ENCODE measurements at places on chromosomes 3 and 15.

DNA sequence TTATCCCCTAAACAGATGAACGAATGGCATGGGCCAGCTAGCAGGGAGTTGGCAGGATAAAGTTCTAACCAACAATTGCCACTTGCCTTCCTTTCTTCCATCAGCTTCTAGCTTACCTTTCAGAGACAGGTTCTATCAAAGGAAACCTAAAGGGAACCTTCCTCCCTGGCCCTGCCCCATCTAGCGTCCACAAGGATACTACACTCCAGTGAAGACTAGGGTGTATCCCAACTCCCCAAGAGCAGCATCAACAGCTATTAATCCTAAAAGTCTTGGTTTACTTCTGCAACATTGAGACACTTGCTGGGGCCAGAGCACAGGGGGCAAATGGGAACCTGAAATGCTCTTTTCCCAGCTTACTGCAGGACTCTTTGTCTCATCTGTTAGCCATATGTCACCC, 37.0 kb upstream of the TMC3 start:
- no peak for ATAC-seq
- H3K4me3 ChIP-seq: no peak overlapping the region
- H3K4me1 ChIP-seq: no peaks in the 10 kb centered on the region
- peaks cover 30% of the 10 kb centered on the region for H3K27me3 ChIP-seq
- H3K36me3 ChIP-seq: no peaks in the 10 kb centered on the region

GRCh38 chr15:47398594-47398993, 318.7 kb upstream of the SEMA6D start:
- no peaks in the 10 kb centered on the region for H3K4me1 ChIP-seq
- no peaks in the 10 kb centered on the region for H3K27me3 ChIP-seq
- H3K4me3 ChIP-seq: no peak overlapping the region

- no peaks in the 10 kb centered on the region for H3K36me3 ChIP-seq
- peaks cover 50% of the 10 kb centered on the region for H3K4me1 ChIP-seq
- peak overlapping the region; percentile 80 for H3K27ac ChIP-seq
- peak overlapping the region; percentile 7 for H3K4me3 ChIP-seq
These were observed 1.7 kb upstream of the LYSMD2 start for GRCh38 chr15:51739061-51739712.

DNA sequence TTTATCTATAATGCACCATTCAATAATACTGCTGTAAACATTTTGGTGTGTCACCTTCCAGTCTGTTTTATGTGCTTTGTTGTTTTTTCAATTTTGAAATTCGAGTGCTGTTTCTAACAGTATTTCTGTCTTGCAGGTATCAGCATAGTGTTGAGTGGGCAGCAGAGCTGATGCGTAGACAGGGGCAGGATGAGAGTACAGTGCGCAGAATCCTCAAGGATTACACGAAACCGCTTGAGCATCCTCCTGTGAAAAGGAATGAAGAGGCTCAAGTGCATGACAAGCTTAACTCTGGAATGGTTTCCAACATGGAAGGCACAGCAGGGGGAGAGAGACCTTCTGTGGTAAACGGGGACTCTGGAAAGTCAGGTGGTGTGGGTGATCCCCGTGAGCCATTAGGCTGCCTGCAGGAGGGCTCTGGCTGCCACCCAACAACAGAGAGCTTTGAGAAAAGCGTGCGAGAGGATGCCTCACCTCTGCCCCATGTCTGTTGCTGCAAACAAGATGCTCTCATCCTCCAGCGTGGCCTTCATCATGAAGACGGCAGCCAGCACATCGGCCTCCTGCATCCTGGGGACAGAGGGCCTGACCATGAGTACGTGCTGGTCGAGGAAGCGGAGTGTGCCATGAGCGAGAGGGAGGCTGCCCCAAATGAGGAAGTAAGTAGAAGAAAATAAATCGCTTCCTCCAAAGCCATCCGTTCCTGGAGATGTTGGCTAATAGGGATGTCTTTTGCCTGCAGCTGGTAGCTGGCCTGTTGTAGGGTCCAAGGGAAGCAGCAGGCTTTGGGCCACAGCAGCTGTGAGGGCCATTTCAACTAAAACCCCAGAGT, 19.1 kb downstream of the TSEN2 start:
- no peak overlapping the region for H3K27ac ChIP-seq
- no peak overlapping the region for H3K4me3 ChIP-seq
- H3K4me1 ChIP-seq: peaks cover 7% of the 10 kb centered on the region
- H3K27me3 ChIP-seq: no peaks in the 10 kb centered on the region
- peaks cover 77% of the 10 kb centered on the region for H3K36me3 ChIP-seq

- H3K4me1 ChIP-seq: no peaks in the 10 kb centered on the region
- no peaks in the 10 kb centered on the region for H3K36me3 ChIP-seq
- no peak overlapping the region for H3K27ac ChIP-seq
- H3K4me3 ChIP-seq: no peak overlapping the region
These were observed 424.1 kb downstream of the RSL24D1 start for GRCh38 chr15:54772663-54773062.

- no peak overlapping the region for H3K4me3 ChIP-seq
- peaks cover 18% of the 10 kb centered on the region for H3K36me3 ChIP-seq
- peaks cover 36% of the 10 kb centered on the region for H3K4me1 ChIP-seq
- peak overlapping the region; percentile 61 for H3K27ac ChIP-seq
These were observed 9.9 kb downstream of the FILIP1L start for GRCh38 chr3:100104442-100104798.

DNA sequence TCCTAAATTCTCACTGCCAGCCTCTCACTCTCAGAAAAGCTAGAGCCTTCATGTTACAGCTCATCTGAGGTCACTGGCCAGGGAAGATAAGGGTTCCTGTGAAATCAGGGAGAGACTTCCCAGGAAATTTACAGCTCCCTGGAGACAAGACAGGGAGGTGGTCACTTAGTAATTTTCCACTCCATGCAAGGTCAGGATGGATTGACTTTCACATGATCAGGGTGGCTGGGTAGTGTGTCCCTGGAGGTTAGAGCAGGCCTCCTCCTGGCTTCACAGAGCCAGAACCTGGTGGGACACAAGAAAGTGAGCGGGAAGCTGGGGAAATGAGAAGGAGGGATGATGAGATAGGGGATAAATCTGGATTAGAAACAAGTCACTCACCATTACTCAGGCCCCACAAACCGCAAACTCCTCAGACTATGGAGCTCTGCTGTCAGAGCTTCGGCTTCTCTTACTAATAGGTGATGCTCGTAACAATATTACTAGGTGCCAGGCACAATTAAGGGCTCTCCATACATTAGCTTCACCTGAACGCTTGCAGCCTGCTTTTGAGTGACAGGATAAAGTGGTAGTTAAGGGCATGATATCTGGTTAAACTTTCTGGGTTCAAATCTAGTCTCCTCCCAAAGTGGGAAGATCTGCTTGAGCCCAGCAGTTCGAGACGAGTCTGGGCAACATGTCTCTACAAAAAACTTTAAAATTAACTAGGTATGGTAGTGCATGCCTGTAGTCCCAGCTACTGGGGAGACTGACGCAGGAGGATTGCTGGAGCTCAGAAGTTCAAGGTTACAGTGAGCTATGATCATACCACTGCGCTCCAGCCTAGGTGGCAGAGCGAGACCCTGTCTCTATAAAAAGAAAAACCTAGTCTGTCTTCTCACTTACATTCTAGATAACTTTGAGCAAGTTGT, 24.9 kb downstream of the DUOX2 start:
- no peak overlapping the region for H3K27ac ChIP-seq
- no peak overlapping the region for H3K4me3 ChIP-seq
- no peaks in the 10 kb centered on the region for H3K4me1 ChIP-seq
- no peaks in the 10 kb centered on the region for H3K36me3 ChIP-seq
- no peak for ATAC-seq

DNA sequence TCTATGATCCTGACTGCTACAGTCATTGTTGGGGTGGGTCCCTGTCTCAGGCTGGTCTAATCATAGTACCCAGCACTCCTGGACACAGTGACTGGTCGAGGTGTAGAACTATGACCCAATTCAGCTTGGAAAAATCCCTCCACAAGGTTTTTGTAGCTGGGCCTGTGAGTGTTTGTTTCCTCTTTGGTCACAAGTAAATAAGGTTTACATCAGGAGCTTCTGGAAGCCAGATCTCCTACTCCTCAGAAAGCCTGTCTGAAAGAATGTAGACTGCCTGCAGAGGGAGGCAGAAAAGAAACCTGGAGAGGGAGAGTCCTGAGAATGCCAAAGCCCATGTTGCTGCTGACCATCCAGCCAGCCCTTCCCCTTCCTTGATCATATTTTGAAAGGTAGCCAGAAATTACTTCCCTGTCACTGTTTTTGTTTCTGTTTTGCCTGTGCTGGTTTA, 123.2 kb downstream of the RAP2B start:
- ATAC-seq: no peak
- H3K4me3 ChIP-seq: no peak overlapping the region
- no peaks in the 10 kb centered on the region for H3K36me3 ChIP-seq

DNA sequence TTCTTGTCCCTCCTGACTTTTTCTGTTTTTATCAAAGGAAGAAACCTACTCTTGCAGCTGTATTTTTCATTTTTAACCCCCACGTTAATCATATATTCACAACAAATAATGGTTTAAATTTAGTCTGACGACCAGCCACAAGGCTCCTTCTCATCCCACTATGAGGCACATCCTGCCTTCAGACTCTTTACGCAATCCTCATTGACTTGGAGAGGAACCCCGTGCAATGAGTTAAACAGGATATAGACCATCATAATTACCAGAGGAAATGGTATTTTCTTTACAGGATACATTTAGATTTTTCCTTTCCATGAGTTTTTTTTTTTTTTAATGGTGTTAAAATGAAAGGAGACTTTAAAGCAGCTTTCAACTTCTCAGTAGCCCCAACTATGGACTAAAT, 68.5 kb downstream of the WWTR1 start:
- H3K4me3 ChIP-seq: no peak overlapping the region
- H3K27me3 ChIP-seq: no peaks in the 10 kb centered on the region
- no peak for ATAC-seq
- peaks cover 10% of the 10 kb centered on the region for H3K4me1 ChIP-seq
- H3K27ac ChIP-seq: no peak overlapping the region

- no peak overlapping the region for H3K4me3 ChIP-seq
- no peak for ATAC-seq
- H3K27ac ChIP-seq: no peak overlapping the region
- peaks cover 18% of the 10 kb centered on the region for H3K36me3 ChIP-seq
These were observed 22.5 kb upstream of the BHLHE40 start for GRCh38 chr3:4956738-4957137.

DNA sequence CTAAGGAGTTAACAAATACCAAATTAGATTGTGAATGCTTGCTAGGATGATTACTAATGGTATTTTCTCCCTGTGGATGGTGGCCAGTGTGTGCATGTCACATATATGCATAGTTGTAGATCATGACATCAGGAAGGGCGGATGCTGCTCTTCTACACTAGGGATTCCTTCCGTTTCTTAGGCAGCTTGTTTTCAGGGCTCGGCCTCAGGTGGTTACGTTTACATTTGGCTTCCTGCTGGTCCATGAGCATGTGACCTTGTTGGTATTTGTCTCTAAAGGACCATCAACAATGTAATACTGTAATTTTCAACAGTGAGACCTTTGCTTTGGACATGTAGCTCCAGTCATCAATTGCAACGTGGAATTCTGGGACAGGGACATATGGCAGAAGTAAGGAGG, 221.4 kb downstream of the NR1D2 start:
- H3K27me3 ChIP-seq: no peaks in the 10 kb centered on the region
- H3K4me3 ChIP-seq: no peak overlapping the region
- no peak for ATAC-seq

GRCh38 chr15:99712415-99712814, 20.8 kb downstream of the LYSMD4 start:
- no peak overlapping the region for H3K27ac ChIP-seq
- no peaks in the 10 kb centered on the region for H3K27me3 ChIP-seq

DNA sequence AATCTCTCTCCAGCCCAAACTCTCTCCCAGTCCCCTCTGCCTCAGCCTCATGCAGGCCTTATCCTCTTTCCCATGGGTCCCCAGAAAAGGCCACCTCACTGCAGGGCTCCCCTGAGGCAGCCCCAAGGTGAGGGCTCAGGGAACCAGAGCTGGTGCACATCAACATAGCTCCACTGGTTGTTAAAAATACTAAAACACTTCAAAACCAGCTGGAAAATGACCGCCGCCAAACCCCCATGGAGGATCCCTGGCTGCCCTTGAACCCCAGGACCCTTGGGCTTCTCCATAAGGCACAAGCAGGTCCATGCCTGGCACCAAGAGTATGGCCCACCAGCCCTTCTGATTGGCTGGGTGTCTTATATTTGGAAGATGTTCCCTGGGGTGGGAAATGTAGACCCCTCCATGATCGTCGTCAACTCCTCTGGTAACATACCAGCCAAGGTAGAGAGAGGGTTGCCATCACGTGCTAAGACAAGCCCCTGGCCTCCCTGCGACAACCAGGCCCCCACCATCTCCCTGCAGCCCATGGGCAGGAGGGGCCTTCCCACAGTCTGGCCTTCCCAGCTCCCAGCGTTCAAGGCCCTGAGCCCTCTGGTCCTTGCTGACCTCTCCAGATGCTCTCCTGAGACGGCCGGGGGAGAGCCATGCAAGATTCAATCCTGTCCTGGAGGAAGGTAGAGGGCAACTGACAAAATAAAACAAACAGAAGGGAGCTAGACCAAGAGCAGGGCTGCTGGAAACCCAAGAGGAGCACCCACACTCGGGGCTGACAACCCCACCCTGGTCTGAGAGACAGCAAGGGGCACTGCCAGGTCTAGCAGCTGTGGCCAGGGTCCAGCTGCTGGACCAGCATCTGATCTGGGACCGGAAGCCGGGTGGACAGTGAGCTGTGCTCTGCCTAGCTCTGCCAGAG, 132.1 kb upstream of the PRR20G start:
- H3K27me3 ChIP-seq: peaks cover 78% of the 10 kb centered on the region
- no peak for ATAC-seq
- no peak overlapping the region for H3K27ac ChIP-seq
- H3K4me1 ChIP-seq: no peaks in the 10 kb centered on the region

- H3K4me3 ChIP-seq: no peak overlapping the region
- H3K36me3 ChIP-seq: peaks cover 6% of the 10 kb centered on the region
- H3K27me3 ChIP-seq: no peaks in the 10 kb centered on the region
- peak overlapping the region; percentile 99 for H3K27ac ChIP-seq
These were observed 150.8 kb downstream of the LEKR1 start for GRCh38 chr3:156976933-156977332.

- H3K27me3 ChIP-seq: no peaks in the 10 kb centered on the region
- peaks cover 36% of the 10 kb centered on the region for H3K36me3 ChIP-seq
- H3K4me3 ChIP-seq: no peak overlapping the region
- no peak for ATAC-seq
These were observed 54.3 kb downstream of the SLC9A9 start for GRCh38 chr3:143793971-143794370.

DNA sequence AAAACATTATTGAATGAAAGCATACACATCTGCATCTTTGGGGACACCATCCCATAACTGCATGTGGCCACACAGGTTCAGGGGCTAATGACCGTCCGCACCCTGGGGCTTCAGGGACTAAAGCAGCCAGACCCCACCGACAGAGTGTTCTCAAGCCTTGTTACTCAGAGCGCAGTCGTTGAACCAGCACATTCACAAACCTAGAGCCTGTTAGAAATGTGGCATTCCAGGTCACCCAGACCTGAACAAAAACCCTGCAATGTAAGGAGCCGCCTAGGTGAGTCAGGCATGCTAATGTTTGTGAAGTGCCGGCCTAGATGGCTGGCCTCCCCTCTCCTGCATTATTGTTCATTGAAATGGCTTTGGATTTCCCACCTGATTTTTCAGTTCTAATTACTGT, 52.3 kb upstream of the HACD2 start:
- ATAC-seq: no peak
- no peaks in the 10 kb centered on the region for H3K4me1 ChIP-seq
- no peak overlapping the region for H3K4me3 ChIP-seq
- no peaks in the 10 kb centered on the region for H3K27me3 ChIP-seq
- no peak overlapping the region for H3K27ac ChIP-seq
- peaks cover 21% of the 10 kb centered on the region for H3K36me3 ChIP-seq

GRCh38 chr3:115022835-115023398, 124.2 kb downstream of the ZBTB20 start:
- H3K4me3 ChIP-seq: no peak overlapping the region
- peaks cover 21% of the 10 kb centered on the region for H3K4me1 ChIP-seq
- no peaks in the 10 kb centered on the region for H3K27me3 ChIP-seq
- H3K27ac ChIP-seq: no peak overlapping the region
